Lung (tissue), 17 donors: ENCODE measurements at places on chromosomes 6 and 20. TPM values are rescaled to one million over a fixed set of nuclear protein-coding genes. Genes with fewer than 3 reads are reported as not detected.

DNA sequence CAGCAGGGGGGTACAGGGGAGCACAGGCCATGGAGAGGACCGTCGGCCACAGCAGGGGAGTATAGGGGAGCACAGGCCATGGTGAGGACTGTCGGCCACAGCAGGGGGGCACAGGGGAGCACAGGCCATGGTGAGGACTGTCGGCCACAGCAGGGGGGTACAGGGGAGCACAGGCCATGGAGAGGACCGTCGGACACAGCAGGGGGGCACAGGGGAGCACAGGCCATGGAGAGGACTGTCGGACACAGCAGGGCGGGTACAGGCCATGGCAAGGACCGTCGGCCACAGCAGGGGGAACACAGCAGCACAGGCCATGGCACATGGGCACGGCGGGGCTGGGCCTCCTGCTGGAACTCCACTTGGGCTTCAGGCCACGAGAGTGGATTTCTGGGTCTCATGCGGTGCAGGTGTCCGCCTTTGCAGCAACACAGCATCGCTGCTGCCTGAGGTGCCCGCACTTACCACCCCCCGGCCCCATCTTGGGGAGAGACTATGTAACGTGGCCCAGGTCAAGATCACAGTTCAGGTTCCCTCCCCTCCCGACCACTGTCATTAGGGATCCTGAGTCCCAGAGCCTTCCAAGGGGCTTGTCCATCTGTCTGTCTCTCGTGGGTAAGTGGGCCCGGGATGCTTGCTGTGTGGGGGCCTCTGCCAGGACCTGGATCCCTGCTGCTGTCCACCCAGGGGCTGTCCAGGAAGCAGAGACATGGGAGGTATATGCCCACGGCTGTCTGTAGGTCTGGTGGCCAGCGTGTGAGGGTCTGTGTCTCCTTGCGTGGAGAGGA, 2.5 kb downstream of the NPBWR2 start:
- no peak for DNase-seq

DNA sequence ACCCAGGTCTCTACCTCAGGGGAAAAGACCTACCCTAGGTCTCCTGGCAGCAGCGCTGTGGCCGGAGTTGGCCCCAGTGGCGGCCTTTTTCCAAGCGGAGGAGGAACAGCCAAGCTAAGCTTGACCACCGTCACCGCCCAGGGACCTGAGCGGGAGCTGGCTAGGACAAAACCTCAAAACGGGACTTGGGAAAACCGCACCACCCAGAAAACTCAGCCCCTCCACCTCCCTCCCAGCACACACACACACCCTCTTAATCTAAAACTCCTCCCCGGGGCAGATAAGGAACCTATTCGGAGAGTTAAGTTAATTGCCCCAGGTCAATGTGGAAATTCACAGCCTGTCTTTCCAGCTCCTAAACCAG, 2.7 kb upstream of the TRERF1 start:
- DNase-seq = no peak

DNA sequence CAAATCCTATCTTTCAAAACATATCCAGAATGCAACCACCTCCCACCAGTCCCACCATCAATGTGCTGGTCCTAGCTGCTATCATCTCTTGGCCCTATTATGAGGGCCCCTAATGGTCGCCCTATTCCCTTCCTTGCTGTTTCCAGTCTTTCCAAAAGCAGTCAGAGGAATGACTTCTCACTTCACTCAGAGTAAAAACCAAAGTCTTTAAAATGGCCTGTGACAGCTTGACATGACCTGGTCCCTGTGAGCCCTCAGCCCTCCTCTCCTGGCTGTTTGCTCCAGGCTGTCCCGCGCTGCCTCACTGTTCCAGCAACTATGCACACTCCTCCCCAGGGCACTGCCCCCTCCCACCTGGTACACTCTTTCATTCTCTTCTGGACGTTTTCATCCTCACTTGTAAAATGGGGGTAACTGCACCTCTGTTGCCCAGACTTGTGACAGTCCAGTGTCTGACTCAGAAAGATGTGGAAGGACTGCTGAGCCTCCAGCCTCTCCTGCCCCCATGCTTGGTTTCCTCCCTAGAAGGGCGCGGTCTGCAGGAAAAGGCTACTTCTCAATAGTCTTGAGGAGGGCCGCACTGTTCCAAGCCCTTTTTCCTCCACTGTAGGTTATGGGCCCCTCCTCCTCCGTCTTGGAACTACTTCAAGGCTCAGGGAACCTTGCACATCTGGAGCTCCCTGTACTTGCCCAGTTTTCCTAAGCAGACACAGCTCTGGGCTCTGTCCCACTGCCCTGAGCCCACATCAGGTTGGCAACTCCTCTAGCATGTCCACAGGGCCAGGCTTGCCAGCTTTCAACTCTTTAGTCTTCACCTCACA, 64.7 kb downstream of the MYH7B start:
- DNase-seq = no peak

- DNase-seq = no peak
These were observed 86.0 kb downstream of the CLIC5 start for GRCh38 chr6:45929421-45930361.

DNA sequence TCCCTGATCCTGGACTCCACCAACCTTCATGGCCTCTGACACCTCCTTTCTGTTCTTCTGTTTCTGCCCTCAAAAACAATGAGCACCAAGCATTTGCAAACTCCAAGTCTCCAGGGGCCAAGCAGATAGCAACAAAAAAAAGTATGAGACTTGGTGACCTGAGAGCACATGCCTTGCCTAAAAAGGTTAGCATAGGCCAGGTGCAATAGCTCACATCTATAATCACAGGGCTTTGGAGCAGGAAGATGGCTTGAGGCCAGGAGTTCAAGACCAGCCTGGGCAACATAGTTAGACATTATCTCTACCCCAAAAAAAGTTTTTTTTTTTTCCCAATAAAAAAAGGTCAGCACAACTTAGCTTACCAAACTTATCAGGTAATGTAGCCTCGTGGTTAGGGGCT, 13.7 kb upstream of the HM13 start:
- DNase-seq = no peak

RAMACL gene
- total RNA-seq = 17.6 TPM

SLC22A1 gene
- total RNA-seq = 2.5 TPM

SYNE1 gene
- total RNA-seq = 206 TPM

ANKRD6 gene
- 22.8 TPM for total RNA-seq

BEND3 gene
- total RNA-seq = 3.5 TPM
